ENCODE measurements at places on chromosomes 2 and 18. TPM values are rescaled to one million over a fixed set of nuclear protein-coding genes. Genes with fewer than 3 reads are reported as not detected.

GRCh38 chr2:233672886-233673285 lies 1.2 kb downstream of the UGT1A9 start:
- no peaks in the 10 kb centered on the region for H3K4me1 ChIP-seq
- DNase-seq = no peak
- no peaks in the 10 kb centered on the region for H3K27me3 ChIP-seq
- H3K27ac ChIP-seq = no peak overlapping the region

DNA sequence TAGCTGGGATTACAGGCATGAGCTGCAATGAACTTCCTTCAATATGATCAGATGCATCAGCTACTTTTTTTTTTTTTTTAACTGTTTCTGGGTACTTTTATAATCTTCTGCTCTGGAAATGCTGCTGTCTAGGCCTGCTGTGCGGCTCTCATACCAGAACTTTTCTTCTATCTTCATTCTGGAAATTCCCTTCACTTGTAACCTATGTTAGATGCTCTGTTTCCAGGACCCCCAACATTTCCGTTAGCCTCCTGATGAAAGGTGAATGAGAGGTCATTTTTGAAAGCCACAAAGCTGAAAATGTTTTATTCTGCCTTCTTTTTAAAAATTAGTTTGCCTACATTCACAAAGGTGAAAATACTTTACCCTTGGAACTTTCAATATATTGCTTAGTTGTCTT lies 8.6 kb downstream of the AGFG1 start:
- no peak overlapping the region for H3K27ac ChIP-seq
- no peaks in the 10 kb centered on the region for H3K36me3 ChIP-seq
- H3K4me1 ChIP-seq = no peaks in the 10 kb centered on the region
- H3K27me3 ChIP-seq = no peaks in the 10 kb centered on the region
- DNase-seq = no peak

HOXD1 gene
- total RNA-seq = 0.71 TPM

DNA sequence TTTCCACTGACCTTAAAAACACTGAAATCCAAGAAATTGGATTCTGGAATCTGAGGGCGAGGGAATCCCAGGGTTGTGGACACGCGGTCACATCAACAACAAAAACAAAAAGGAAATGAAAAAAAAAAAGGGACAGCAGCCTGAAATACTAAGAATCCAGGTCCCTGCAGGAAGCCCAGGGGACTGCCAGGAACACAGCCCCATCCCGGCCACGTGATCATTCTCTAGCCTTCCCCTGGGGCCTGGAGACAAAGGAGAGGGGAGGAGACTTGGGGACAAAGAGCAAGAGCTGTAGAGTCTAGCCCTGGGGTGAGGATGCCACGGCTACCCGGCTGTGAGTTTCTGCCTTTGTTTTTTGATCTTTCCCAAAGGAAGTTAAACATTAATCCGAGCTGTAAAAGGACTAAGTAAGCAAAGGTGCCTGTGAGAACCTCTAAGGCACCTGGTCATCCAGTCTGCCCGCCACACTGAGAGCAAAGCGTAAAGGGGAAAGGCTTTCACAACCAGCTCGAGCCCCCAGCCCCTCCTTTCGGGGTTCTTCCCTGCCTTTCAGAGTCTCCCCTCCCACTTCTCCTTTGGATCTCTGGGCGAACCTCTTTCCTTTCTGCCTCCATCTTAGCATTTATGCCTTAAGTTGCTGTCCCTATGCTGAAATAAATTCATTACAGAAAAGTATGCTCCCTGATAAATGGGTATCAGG lies 57.9 kb upstream of the MSH2 start:
- no peaks in the 10 kb centered on the region for H3K36me3 ChIP-seq
- H3K4me3 ChIP-seq = peak overlapping the region; percentile 46
- H3K4me1 ChIP-seq = peaks cover 8% of the 10 kb centered on the region
- H3K27ac ChIP-seq = peak overlapping the region; percentile 93
- DNase-seq = peak; percentile 82
- peaks cover 5% of the 10 kb centered on the region for H3K27me3 ChIP-seq
